ENCODE measurements at places on chromosomes 12 and 14.

- DNase-seq, result no peak
These were observed 10.8 kb downstream of the SNRNP35 start for GRCh38 chr12:123468786-123469185.

DNA sequence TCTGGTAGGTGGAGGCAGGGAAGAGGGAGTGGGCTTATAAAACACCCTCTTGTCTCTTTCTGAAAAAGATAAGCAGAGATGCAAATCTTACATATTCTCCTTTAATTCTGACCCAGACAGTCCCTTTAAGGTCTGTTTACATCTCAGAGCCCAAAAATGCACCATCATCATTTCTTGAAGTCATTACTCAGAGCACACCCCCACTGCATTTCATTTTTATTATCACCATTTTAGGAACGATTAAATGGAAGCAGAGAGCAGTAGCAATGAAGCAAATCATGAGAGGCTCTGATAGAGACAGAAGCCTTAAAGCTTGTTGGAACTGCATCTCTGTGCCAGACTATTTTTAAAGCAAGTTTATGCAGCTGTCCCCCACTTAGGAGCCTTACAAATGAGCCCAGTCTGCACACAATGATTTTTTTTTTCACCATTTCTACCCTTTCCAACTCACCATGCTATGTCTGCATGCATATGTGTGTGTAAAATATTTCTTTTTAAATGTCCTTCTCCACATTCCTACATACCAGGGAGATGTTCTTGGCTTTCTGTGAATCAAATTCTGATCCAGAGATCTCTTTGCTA, 311.0 kb downstream of the GRIN2B start:
- no peak for DNase-seq

DNA sequence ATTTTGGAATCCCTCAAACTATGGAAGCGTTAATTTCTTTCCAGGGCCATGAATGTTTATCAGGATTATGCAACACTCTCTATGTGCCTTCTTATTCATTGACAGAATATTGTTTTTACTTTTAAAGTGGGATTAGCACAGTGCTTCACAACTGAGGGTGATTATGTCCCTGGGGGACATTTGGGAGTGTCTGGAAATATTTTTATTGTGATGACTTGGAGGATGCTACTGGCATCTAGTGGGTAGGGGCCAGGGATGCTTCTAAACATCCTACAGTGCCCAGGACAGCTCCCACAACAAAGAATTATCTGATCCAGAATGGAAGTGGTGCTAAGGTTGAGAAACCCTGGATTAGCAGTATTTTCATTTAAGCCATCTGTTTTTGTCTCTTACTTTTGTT, 338.5 kb upstream of the SOX5 start:
- DNase-seq, result no peak

DNA sequence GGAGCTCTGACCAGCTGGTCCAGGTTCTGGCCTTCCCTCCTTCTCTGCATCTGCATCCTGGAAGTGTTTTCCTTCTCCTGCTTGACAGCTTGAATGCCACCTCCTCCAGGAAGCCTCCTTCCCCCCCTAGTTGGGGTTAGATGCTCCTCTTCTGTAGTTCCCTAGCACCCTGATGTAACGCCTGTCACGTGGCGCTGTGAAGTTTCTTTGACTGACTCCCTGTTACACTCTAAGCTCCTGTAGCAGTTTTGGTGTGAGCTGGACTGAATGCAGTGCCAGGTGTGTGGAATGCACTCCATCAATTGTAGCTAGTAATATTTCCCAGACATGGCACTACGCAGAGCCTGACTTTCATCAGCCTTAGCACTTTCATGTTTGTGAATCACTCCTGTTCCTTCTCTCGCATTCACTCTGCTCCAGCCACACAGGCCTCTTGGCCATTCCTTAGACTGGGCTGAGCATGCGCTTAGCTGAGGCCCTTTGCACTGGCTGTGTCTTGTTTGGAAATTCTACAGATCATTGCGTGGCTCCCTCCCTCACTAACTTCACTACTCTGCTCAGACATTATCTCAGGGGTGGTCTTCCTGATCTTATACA, 2.1 kb upstream of the FAIM2 start:
- DNase-seq, result no peak

DNA sequence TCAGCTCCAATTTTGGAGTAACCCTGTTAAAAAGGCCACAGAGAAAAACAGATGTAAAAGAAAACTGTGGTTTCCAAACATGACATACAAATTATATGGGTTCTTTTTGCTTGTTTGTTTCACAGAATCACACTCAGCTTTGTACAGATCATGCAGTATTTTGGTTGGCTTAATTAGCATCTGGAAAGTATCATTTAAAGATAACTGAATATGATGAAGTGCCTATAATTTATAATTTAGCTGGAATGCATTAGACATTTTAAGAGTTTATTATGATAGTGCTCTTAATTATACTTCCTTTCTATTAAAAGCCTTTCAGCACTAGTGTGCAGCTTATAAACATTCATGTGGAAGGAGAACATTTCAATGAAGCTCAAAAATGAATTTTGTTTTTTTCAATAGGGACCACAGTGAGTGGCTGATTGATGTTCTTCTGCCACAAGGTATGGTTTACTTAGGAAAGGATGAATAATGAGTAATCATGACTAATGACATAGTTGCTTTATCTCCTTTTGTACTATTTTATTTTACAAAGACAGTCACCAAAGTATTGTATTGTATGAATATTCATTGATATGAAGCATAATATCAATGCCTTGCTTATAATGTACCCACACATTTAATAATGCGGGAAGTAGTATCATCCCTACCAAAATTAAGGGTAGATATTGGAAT, 98.3 kb downstream of the UNC79 start:
- DNase-seq, result no peak

DNA sequence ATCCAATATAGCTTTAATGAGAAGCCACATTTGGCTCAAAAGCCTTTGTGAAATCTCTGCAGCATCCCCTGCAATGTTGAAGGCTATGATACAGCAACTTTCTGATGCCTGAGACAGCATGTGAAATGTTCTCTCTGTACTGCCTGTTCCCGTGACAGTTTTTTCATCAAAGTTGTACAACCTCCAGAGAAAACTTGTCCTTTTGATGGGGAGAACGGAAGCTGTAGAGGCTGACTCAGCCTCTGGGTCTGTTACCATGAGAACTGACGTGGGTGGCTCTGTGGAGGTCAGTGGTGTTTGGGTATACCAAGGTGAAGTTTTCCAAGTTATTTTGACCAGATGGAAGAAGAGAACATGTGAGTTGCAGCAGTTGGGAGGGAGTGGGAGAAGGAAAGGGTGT, 17.0 kb downstream of the SLC4A8 start:
- DNase-seq, result peak; percentile 41

GRCh38 chr14:53055003-53055402, 98.1 kb downstream of the DDHD1 start:
- peak; percentile 65 for DNase-seq

GRCh38 chr14:63157195-63157594, 47.0 kb upstream of the RHOJ start:
- no peak for DNase-seq

DNA sequence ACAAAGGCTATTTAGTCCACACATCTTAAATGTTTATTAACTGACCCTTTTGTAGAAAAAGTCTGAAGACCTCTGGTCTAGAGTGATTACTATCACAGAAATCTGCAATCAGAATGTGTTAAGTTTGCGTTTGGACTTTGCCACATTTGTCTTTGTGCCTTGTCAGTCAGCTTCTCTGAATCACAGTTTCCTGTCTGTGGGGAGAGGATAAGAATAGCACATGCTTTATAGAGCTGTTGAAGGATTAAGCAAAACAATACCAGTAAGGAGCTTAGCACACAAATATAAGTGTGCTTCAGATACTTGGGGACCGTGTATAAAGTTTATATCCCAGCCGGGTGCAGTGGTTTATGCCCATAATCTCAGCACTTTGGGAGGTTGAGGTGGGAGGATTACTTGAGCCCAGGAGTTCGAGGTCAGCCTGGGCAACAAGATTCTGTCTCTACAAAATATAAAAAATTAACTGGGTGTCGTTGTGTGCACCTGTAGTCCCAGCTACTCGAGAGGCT, 63.0 kb upstream of the BTG1 start:
- DNase-seq, result peak; percentile 10

DNA sequence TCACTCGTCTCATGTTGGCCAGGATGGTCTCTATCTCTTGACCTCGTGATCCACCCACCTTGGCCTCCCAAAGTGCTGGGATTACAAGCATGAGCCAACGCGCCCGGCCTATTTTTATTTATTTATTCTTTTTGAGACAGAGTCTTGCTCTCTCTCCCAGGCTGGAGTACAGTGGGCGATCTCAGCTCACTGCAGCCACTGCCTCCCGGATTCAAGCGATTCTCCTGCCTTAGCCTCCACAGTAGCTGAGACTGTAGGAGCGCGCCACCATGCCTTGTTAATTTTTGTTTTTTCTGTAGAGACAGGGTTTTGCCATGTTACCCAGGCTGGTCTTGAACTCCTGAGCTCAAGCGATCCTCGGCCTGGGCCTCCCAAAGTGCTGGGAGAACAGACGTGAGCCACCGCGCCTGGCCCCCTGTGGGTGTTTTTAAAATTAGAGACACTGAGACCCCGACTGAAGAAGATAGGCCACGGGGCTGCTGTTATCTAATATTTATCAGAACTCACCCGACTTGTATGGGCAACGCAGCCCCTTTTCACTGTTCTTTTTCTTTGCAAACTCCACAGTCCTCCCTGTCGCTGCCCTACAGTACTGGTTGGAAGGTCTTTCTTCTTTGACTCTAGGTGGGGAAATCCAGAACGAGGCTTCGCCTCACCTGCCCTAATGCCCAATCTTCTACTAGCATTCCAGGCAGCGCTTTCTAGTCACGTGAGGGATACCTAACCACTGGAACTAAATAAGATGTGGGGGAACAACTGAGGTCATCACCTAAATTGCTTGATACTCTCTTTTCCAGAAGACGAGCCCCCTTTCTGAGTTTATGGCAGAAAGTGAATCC, 1.4 kb upstream of the GABARAPL1 start:
- DNase-seq, result peak; percentile 17

- DNase-seq, result no peak
These were observed 12.4 kb downstream of the ZBTB42 start for GRCh38 chr14:104813286-104813685.

- DNase-seq, result peak; percentile 62
These were observed 269.7 kb downstream of the TTC6 start for GRCh38 chr14:37864861-37865718.

GRCh38 chr12:69497308-69498026, 27.3 kb downstream of the FRS2 start:
- peak; percentile 44 for DNase-seq

GRCh38 chr14:33357225-33358010, 418.7 kb downstream of the NPAS3 start:
- no peak for DNase-seq

DNA sequence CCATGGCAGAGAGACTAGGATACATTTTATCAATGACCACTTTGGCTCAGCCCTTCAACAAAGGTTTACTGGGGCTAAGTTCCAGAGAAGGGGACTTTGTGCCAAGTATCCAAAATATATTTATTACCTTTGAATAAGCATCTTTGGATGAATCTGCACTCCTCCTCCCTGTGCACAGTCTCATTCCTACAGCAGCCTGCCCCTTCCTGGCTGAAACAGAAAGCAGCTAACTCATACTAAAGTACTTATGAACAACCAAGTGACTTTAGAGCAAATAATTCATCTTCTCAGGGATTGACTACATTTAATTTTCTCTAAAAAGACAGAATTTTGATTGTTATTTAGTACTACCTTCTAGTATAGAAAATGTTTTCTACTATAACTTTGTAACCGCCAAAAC, 47.8 kb upstream of the ETV6 start:
- no peak for DNase-seq

Measured in EL (cell line).